Naive thymus-derived CD8-positive, alpha-beta T cell (primary cell): ENCODE measurements at places on chromosomes 16 and 17. TPM values are rescaled to one million over a fixed set of nuclear protein-coding genes. Genes with fewer than 3 reads are reported as not detected.

The CCL7 gene
- polyA plus RNA-seq = not detected

The TP53TG3C gene
- not detected for polyA plus RNA-seq

DNA sequence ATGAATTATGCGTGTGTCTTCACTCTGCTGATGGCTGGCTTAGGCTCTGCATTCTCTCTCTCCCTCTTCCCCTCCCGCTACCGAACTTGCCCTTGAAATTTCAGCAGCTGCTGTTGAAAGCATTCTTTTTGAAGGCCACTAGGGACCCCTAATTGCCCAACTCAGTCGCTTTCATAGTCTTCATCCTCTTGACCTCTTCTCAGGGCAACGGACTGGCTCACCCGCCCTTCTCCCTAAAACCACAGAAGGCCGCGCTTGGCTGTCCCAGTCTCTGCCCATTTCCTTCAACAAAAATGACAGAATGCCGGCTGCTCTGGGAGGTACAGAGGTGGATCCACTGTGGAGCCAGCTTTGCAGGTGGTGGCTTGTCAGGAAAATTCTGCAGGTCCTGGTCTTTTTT lies 21.0 kb upstream of the FMNL1 start:
- no peak for DNase-seq

The TBC1D3 gene
- not detected for polyA plus RNA-seq

DNA sequence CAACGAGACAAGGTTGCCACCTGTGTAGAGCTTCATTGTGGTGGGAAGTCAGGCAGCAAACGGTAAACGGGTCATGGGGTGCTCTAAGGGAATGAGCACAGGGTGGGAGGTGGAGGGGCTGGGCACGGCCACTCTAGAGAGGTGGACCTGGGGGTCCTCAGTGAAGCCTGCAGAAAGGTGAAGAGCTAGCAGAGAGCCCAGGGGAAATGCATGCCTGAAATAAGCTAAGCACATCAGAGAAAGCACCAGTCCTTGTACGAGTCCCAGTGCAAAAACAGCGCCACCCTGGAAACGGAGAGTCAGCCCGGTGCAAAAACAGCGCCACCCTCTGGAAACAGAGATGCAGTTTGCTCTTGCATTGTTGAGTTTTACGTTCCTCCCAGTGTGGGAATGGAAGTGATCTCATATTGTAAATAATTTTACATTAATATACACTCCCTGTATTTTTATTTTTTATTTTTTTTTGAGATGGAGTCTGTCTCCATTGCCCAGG lies 65.0 kb downstream of the TBC1D16 start:
- peak; percentile 19 for DNase-seq

DNA sequence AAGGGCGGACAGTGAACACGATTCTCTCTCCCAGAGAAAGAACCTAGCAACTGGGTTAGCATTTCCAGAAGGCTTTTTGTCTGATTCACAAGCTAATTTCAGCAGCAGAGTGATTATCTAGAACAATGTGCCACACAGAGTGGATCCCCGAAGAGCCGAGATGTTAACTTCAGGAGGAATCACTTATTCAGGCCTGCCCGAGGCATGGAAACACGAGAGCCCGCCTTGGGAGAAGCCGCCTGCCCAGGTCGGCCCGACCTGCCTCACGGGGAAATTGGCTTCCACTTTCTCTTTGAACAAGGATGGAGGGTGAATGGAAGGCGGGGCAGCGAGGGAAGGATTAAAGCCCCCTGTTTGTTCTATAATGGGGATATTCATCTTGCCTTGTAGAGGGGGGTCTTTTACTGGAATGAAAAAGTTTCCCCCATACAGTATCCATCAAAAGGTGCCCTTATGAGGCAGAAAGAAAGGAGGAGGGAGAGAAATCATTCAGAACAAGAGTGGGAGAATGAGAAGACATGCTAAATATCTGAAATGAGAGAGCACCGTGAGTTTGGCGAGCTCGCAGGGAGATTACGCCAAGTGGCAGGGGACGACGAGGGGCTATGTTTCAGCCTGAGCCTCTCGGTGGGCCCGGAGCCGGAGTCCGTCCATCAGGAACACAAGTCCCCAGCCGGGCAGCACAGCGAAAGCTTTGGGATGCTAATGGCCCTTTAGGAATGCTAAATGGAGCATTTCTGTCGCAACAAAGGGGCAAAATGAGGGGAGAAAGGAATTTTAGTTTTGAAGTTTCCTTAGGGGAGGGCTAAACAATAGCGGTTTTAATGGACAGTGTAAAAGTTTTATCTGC lies 33.0 kb downstream of the NTN1 start:
- DNase-seq = no peak

The TBC1D3I gene
- not detected for polyA plus RNA-seq

DNA sequence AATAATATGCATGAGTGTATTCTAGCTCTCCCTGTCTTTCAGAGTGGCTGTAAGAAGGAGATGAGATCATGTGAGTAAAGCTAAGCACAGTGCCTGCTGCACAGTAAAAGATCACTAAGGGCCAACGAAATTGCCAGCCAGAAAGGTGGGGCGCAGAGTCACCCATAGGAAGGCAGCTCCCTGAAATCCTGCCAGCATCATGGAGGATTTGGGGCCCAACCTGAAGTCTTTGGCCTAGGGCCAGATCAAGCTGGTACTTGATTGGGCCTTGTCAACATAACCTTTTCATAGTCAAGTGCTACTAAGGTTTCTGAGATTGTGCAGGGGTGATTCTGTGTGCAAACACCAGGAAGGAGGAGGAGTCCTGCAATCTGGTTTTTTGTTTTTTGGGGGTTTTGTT lies 16.5 kb downstream of the SCNN1B start:
- no peak for DNase-seq

- no peak for DNase-seq
These were observed 30.2 kb upstream of the RASD1 start for GRCh38 chr17:17526369-17526768.

- no peak for DNase-seq
These were observed at the start of gene TNS4 for GRCh38 chr17:40501499-40501911. TNS4 (minus strand) TSS chr17:40501623; CDS start chr17:40496425, 5,198 bp downstream.

The TNP2 gene
- not detected for polyA plus RNA-seq

DNA sequence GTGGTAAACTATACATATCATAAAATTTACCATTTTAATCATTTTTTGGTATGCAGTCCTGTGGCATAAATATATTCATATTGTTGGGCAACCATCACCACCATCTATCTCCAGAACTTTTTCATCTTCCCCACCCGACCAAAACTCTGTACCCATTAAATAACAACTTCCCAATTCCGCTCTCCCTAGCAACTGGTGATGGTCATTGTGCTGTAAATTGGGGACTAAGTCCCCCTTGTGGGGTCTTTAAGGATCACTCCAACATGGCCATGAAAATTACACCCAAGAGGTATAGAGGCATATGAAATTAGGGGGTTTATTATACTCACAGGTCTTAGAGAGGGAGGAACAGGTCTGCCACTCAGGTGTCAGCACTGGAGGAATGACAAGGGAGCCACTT lies 57.4 kb upstream of the NKD1 start:
- no peak for DNase-seq

- DNase-seq = no peak
These were observed 236.4 kb downstream of the HS3ST3A1 start for GRCh38 chr17:13365331-13365730.

GRCh38 chr16:80704751-80705505 lies 99.5 kb downstream of the CDYL2 start:
- no peak for DNase-seq

The GSG1L2 gene
- not detected for polyA plus RNA-seq

GRCh38 chr16:30797670-30798309 lies 10.8 kb upstream of the ZNF629 start:
- no peak for DNase-seq

- DNase-seq = no peak
These were observed 5.9 kb upstream of the SPG7 start for GRCh38 chr16:89502081-89502843.

DNA sequence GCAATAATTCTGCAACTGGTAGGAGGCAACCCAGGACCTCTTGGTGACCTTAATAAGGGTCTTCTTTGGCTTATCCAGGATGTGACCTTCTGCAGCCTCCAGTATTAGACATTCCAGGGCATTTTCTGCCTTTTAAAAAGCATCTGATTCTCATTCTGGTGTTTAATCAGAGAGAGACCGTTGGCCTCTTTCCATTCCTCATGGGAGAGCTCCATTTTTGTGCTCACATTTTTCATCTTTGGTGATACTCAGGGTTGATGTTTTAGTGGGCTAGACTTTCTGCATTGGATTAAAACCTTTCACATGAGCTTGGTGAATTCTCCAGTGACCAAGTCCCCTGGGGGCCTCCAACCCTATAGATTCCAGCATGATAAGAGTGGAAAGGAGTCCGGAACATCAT lies 150.2 kb upstream of the CACNG5 start:
- no peak for DNase-seq

- DNase-seq = no peak
These were observed 4.7 kb upstream of the MYH1 start for GRCh38 chr17:10523064-10523463.

GRCh38 chr16:78900044-78900811 lies 700.3 kb downstream of the MAF start:
- DNase-seq = no peak

DNA sequence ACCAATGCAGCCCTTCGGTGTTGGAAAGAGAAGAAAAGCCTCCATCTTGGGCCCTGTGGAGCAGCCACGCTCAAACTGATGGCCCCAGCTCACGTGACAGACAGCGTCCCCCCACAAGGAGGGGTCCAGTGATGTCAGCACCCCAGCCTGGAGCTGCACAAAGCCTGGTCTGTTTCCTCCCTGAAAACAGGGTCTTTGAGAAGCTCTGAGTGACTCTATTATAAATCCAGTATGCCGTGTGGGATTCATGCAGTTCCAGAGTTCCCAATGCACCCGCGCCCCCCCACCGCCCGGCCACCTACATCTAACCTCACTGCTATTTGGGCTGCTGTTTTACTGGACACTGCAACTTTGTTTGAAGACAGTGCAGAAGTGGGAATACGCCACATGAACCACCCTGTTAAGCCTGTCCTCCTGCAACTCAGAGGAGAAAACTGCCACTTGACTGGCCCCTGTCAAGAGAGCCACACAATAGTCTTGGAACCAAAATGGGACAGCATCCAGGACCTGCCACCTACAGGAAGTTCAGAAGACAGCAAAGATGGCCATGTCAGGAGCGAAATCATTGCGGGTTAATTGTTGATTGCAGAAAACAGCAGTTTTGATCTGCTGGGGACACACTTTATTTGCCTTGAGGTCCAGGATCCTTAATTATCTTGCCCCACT lies 33.1 kb downstream of the PMP22 start:
- DNase-seq = no peak

GRCh38 chr16:1299012-1299867 lies 10.2 kb upstream of the UBE2I start:
- no peak for DNase-seq
